ENCODE measurements at places on chromosomes 16 and 17.

DNA sequence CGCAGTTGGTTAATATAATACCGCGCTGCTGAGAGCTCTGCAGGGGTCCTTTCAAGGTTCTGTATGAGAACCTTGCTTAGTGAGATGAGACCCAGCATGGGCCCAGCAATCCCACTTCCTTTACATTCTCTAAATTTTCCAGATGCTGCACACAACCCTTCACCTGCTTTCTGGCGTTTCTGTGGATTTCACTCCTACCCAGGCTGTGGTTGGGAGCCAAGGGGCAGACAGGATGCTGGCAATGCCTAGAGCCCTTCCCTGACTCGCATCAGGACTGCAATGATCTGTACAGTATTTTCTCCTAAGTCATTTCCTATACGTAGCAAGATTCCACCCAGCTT lies 10.1 kb upstream of the PIPOX start:
- no peak for DNase-seq

DNA sequence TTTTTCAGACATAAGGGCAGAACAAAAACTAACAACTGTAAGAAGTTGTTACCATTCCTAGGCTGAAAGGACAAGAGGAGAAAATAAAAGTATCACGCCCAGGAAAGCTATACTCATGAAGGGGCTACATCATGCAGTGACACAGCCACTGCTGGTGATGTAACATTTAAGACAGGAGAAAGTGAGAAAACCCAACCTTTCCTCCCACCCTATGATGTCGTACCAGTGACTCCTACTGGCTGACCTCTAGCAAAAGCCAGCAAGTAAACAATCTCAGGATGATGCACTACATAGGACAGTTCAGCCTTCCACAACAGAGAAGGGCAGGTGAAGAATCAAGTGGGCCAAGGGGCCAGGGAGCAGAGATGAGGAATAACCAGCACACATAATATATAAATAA lies 14.0 kb upstream of the OR1E2 start:
- DNase-seq = no peak

GRCh38 chr16:51773071-51773890 lies 622.2 kb upstream of the SALL1 start:
- no peak for DNase-seq

- DNase-seq = no peak
Measured at GRCh38 chr16:66961914-66962313, 848 bp downstream of the CES3 start.

DNA sequence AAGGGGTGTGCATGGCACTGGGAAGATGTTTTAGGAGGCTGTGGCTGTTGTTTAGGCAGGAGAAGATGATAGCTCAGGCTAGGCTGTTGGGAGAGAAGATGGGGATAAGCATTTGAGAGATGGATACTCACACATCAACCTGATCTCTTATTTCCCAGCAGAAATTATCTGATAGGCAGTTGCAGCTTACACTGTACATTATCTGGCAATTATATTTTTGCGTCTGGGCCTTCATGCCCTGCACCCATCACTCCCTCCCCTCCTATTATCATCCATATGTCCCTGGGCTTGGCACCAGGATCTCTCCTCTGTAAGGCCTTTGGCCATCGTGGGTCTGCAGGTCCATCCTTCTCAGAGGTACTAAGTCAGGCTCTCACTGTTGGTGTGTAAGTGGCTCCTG lies 401.0 kb upstream of the EEF2KMT start:
- no peak for DNase-seq

GRCh38 chr16:78117391-78117790 lies 17.9 kb downstream of the WWOX start:
- no peak for DNase-seq

DNA sequence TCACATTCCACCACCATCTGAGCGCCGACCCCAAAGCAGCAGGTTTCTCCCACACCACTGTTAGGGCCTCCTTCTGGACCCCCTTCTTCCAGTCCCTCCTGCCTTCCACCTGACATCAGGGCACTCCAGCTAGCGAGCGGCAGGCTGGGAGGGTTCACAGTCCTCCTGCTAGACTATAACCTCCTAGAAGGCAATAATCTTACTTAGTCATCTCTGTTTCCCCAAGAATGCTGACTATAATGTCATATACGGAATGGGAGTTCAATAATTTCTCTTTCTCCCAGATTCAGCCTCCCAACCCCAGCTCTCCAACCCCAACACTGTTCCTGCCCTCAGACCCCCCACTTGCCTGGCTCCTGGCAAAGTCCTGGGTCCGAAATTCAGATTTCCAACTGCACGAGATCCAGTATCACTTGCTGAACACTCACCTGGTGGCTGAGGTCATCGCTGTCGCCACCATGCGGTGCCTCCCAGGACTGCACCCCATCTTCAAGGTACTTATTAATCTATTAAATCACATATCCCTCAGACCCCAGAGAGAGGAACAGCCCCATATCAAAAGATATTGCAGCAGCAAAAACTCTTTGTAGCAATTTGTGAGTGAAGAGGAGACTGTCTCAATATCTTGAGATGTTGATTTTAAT lies 5.6 kb downstream of the ALOX12 start:
- DNase-seq = no peak

DNA sequence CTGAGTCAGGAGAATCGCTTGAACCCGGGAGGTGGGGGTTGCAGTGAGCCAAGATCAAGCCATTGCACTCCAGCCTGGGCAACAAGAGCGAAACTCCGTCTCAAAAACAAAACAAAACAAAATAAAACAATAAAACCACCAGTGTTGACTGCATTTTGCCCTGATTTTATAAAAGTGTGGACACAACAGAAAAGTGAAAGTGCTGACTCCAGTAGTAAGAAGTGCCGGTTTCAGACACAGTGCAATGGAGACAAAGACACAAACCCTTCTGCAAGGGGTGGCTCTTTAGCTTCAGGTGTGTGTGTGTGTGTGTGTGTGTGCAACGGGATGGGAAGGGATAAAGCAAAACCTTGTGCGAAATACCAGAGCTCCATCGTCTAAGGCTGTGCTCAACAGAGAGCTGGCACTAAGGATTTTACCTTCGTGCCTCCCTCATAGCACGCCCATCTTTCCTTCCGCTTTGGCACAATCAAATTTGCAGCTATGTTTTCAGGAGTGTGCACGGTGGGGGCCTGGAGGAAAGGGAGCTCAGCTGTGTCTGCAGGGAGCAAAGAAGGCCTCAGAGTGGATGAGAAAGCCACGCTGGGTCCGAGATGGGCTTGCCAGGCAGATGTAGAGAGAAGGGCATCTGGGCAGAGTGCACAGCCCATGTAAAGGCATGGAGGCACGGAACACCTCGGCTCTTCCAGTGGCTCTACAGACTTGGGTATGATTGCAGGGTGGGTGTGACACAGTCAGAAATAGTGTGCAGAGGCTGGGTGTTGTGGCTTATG lies 15.5 kb downstream of the MXRA7 start:
- no peak for DNase-seq

GRCh38 chr17:82560802-82561428 lies 41.4 kb downstream of the FOXK2 start:
- no peak for DNase-seq

DNA sequence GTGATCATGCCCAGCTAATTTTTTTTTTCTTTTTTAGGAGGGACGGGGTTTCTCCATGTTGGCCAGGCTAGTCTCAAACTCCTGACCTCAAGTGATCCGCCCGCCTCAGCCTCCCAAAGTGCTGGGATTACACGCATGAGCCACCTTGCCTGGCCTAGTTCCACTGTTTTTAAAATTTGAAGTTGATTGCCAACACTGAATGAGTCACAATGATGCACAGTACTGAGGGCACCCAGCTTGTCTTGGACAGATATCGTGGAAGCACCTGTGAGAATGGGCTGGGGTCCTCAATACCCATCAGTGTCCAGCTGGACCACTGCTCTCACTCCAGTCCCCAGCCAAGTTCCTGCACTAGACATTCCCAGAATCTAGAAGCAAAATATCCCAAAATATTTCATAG lies 2.5 kb downstream of the KNOP1 start:
- DNase-seq = no peak

- no peak for DNase-seq
Measured at GRCh38 chr16:27110524-27110896, 43.8 kb downstream of the C16orf82 start.

GRCh38 chr17:36024106-36024869 lies 6.5 kb upstream of the CCL23 start:
- DNase-seq = no peak

- DNase-seq = peak; percentile 72
Measured at GRCh38 chr17:40317345-40317873, 8.4 kb downstream of the RARA start.

DNA sequence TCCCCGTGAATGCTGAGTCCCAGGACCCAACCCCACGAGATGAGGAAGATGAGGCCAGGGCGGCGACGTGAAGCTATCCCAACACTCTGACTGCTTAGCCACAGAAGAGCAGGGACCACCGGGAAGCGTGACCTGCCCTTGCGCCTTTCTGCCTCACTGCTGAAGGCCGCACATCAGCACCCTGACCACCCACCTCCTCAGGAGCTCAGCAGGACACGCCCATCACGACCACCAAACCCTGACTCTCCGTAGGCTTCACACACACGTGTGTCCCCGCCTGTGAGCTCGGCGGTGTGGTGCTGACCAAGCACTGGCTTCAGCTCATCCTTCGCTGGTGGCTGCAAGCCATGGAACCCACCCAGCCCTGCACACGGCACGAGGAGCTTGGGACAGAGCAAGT lies 97.8 kb downstream of the ZNF778 start:
- DNase-seq = no peak

DNA sequence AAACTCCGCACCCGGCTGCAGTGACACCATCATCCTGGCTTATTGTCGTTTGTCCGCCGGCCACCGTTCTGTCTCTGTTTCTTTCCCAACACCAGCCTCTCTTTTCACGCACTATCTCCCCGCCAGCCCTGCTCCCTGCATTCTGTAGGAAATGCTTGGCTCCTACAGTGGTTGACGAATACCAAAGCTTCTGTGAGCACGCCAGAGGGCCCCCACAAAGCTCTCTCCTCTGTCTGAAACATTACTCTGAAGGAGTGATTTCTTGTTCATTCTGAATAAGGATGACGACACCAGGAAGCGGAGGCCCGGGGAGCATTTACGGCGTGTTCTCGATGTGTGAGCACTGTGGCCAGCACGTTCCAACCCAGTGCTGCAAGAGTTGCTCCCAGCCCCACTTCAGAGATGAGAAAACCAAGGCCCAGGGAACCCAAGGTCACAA lies 58.8 kb downstream of the ADCY9 start:
- DNase-seq = peak; percentile 62

GRCh38 chr16:57830890-57831484 lies 28.7 kb upstream of the KIFC3 start:
- no peak for DNase-seq

GRCh38 chr17:63910096-63910495 lies 962 bp downstream of the CSHL1 start:
- no peak for DNase-seq

- no peak for DNase-seq
Measured at GRCh38 chr17:78438694-78439325, 60.4 kb downstream of the PGS1 start.

- DNase-seq = no peak
Measured at GRCh38 chr16:84332975-84333684, 35.2 kb upstream of the ATP2C2 start.

DNA sequence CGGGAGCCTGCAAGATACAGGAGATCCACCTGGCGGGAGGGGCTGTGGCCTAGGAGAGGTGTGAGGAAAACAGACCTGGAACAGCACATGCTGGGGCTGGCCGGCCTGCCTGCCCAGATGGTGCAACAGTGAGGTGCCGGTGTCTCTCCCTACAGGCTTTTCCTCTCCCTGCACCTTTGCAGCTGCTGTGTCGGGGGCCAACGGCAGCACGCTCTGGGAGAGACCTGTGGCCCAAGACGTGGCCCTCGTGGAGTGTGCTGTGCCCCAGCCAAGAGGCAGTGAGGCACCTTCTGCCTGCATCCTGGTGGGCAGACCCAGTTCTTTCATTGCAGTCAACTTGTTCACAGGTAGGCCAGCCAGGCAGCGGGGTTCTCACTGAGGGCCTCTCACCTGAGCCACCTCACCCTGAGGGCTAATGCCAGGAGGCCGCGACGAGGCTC lies 15.9 kb downstream of the RGS11 start:
- DNase-seq = no peak

- DNase-seq = no peak
Measured at GRCh38 chr17:81428121-81428515, 32.9 kb downstream of the BAHCC1 start.

GRCh38 chr16:50165473-50165872 lies 12.4 kb downstream of the TENT4B start:
- DNase-seq = no peak

- DNase-seq = peak; percentile 88
Measured at GRCh38 chr16:22694887-22695382, 119.0 kb upstream of the HS3ST2 start.

DNA sequence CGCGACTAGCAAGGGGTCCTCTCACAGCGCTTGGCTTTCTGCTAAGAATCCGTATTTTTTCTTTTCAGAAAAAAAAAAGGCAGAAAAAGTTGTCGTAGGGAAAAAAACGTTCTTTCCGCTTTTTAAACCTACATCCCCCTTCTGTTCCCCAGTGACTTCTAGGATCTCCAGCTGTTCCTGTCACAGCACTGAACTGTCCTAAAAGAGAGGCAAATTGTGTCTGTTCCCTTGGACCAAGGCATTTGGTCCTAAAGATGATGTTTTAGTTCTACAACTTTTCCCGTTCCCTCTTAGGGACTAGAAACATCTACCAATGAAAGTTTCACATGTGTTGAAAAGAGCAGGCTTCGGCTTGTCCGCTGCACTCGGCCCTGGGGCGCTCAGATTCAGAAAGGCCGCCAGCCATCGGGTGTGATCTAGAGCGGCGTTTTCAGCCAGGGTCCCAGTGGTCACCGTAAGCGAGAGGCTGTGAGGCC lies 100.7 kb upstream of the CHMP6 start:
- DNase-seq = no peak

- DNase-seq = no peak
Measured at GRCh38 chr16:70304892-70305448, 6.0 kb downstream of the DDX19B start.

- no peak for DNase-seq
Measured at GRCh38 chr17:77441130-77441920, 300.6 kb downstream of the SEC14L1 start.

GRCh38 chr16:1701216-1701878 lies 4.6 kb upstream of the MAPK8IP3 start:
- DNase-seq = no peak

DNA sequence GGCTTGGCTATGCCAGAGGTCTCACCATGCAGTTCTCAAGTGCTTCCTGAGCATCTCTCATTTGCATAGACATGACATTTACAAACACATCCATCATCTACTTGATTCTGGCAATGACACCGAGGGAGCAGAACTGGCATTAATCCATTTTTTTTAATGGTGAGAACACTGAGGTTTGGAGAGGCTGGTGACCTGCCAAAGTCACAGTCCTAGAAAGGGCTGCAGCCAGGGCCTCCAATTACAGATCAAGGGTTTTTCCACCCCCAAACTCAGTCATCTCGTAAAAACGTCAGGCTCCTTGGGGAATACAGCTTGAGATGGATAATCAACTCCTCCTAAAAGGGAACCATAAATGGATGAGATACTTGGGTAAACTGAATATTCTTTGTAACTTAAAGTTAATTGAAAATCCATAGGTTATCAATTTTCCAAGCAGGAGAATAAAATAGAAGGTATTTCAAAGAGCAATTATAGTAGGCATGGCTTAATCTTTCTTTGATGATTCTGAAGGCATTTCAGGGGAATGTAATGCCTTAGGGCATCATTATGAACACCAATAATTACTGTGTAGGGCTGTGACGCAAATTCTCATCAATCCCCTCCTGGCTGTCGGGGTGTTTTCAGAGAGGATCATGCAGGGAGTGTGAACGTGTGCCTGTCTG lies 9.4 kb upstream of the MEOX1 start:
- DNase-seq = no peak
